ENCODE measurements at places on chromosomes 1 and 21. TPM values are rescaled to one million over a fixed set of nuclear protein-coding genes. Genes with fewer than 3 reads are reported as not detected.

The TMEM125 gene
- total RNA-seq, result not detected

The BATF3 gene
- 13.9 TPM for total RNA-seq

The NRIP1 gene
- total RNA-seq, result 28.6 TPM

The SELE gene
- 38.8 TPM for total RNA-seq

The ARHGAP30 gene
- 14.7 TPM for total RNA-seq

The VANGL1 gene
- total RNA-seq, result 14.8 TPM

The NPHP4 gene
- 15.1 TPM for total RNA-seq

The AMY1C gene
- total RNA-seq, result not detected

The CITED4 gene
- 19.0 TPM for total RNA-seq

The AK5 gene
- 2.1 TPM for total RNA-seq

The FAM72A gene
- total RNA-seq, result 3.3 TPM

DNA sequence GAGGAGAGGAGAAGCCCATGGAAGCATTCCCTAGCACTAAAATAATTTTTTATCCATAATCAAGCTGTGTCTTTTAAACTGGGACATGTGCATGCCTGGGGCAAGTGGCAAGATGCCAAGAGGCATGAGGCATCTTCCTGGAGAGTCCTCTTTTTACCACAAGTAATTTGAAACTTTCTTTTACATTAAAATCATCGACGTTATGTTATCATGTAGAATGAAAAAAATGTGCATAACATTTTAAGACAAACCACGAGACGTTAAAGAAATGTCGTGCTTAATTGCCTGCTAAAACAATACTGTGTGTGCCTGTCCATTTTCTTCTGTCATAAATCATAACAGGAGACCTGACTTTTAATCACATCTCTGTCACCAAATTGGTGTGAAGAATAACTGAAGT lies 1.5 kb downstream of the STYXL2 start:
- H3K27me3 ChIP-seq, result no peaks in the 10 kb centered on the region
- no peaks in the 10 kb centered on the region for H3K4me1 ChIP-seq
- H3K36me3 ChIP-seq, result no peaks in the 10 kb centered on the region
- H3K27ac ChIP-seq, result no peak overlapping the region

GRCh38 chr21:19405326-19405725 lies 1001.7 kb upstream of the TMPRSS15 start:
- H3K27ac ChIP-seq, result no peak overlapping the region
- no peaks in the 10 kb centered on the region for H3K27me3 ChIP-seq
- no peak for DNase-seq
- H3K36me3 ChIP-seq, result no peaks in the 10 kb centered on the region
- no peak overlapping the region for H3K4me3 ChIP-seq
- no peaks in the 10 kb centered on the region for H3K4me1 ChIP-seq

DNA sequence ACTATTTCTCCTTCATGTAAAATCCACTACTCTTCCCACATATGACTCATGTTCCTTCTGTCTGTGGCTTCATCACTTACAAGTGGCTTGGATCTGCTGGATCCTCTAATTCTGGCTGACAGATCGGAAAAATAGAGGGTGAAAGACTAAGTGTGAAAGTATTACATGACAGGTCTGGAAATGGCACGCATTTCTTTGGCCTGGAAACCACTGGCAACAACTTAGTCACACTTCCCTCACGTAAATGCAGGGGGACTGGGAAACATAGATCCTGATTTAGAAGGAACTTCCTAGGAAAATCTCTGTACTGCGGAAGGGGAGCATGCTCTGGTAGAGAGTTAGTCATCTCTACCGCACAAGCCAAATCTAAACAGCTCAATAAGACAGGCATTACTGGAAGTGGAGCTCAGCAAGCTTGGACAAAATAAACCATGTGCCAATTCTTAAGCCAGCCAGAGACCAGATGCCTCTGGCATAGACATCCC lies 305.4 kb upstream of the PTBP2 start:
- no peaks in the 10 kb centered on the region for H3K4me1 ChIP-seq
- no peak overlapping the region for H3K27ac ChIP-seq
- no peaks in the 10 kb centered on the region for H3K36me3 ChIP-seq
- H3K4me3 ChIP-seq, result no peak overlapping the region
- DNase-seq, result peak; percentile 76
- H3K27me3 ChIP-seq, result no peaks in the 10 kb centered on the region

DNA sequence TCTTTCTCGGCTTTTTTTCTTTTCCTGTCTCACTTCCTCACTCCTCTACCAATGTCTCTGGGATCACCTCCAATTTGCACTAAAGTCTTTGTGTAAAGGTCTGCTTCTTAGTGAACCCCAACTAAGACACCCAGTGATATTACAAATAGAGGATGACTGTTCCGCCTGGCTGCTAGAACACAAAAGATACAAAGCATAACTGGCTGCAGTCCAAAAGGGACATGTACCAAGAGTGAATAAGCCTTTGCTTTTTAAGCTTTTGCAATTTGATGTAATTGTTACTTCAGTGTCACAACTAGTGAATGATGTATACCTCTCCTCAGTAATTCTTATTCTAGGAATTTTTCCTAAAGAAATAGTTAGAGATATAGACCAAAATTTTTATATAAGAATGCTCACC lies 82.8 kb upstream of the BEND5 start:
- H3K4me1 ChIP-seq, result no peaks in the 10 kb centered on the region
- no peak overlapping the region for H3K27ac ChIP-seq
- H3K4me3 ChIP-seq, result no peak overlapping the region
- DNase-seq, result no peak
- no peaks in the 10 kb centered on the region for H3K27me3 ChIP-seq
- no peaks in the 10 kb centered on the region for H3K36me3 ChIP-seq

GRCh38 chr1:16989676-16990391 lies 9.4 kb upstream of the MFAP2 start:
- H3K4me1 ChIP-seq, result no peaks in the 10 kb centered on the region
- H3K36me3 ChIP-seq, result no peaks in the 10 kb centered on the region
- no peak for DNase-seq
- H3K27ac ChIP-seq, result no peak overlapping the region

GRCh38 chr1:189084811-189085210 lies 1392.9 kb downstream of the BRINP3 start:
- H3K27ac ChIP-seq, result no peak overlapping the region
- no peaks in the 10 kb centered on the region for H3K27me3 ChIP-seq
- no peaks in the 10 kb centered on the region for H3K4me1 ChIP-seq
- no peak for DNase-seq
- H3K36me3 ChIP-seq, result no peaks in the 10 kb centered on the region

DNA sequence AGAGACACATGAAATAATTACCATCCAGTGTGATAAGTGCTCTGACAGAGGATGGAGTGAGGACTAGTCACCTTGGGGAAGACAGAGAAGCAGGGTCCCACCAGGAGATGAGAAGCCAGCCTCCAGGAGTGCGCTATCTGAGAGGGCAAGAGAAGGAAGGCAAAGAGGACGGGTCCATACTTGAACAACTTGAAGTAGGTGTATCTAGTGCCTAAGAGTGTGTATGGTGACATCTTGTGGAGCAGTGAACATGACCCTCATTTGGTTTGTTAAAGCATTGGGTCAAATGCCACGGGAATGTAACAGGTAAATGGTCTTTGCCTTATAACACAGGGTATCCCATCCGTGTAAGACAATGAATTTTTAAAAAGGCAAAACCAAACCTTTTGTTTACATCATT lies 39.8 kb downstream of the MRPL39 start:
- no peak for DNase-seq
- H3K27me3 ChIP-seq, result no peaks in the 10 kb centered on the region
- peaks cover 4% of the 10 kb centered on the region for H3K4me1 ChIP-seq
- H3K4me3 ChIP-seq, result no peak overlapping the region
- peaks cover 4% of the 10 kb centered on the region for H3K36me3 ChIP-seq

DNA sequence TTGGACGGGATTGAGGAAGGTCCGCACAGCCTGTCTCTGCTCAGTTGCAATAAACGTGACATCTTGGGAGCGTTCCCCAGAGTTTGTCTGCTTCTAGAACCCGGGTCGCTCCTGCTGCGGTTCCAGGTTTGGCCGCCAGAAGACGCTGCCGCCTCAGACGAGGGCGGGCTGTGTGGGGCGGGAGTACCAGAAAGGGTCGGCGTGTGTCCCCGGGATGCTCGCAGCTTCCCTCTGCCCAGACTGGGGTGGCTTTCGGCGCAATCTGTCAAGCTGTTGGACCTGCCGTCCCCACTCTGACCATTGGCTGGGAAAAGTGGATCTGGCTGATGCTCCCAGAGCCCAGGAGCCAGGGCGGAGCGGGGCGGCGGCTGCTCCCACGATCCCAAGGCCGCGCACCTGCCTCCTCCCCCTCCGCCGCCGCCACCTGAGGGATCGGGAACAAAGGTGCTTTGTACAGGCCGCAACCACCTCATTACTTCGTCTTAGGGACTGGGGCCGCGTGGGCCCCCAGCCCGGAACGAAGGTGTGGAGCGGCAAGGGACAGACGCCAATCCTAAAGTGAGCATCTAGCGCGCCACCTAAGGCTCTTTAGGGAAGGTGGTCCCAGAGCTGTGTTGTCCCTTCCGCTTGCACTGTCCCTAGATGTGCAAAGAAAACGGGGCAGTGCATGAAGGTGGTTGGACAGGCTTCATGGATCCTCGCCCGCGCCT lies 683 bp upstream of the EFNA4 start:
- H3K36me3 ChIP-seq, result no peaks in the 10 kb centered on the region
- H3K27me3 ChIP-seq, result no peaks in the 10 kb centered on the region
- no peaks in the 10 kb centered on the region for H3K4me1 ChIP-seq
- no peak overlapping the region for H3K27ac ChIP-seq
- H3K4me3 ChIP-seq, result no peak overlapping the region
- peak; percentile 68 for DNase-seq

DNA sequence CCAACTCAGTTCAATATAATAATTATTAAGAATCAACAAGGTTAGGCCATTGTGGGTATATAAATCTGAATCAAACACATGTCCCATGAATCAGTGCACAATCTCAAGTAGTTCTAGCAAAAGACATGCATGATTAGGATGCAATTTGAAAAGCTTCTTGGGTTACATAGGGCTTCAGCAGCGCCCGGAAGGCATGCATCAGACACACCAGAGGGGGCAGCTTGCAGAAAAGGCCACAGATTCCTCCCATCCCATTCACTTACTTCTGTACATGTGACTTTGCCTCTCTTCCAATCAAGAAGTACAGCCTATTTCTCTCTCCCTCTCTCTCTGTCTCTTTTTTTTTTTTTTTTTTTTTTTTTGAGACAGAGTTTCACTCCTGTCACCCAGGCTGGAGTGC lies 91.8 kb downstream of the KCNN3 start:
- H3K4me1 ChIP-seq, result no peaks in the 10 kb centered on the region
- no peaks in the 10 kb centered on the region for H3K27me3 ChIP-seq
- no peak overlapping the region for H3K4me3 ChIP-seq

DNA sequence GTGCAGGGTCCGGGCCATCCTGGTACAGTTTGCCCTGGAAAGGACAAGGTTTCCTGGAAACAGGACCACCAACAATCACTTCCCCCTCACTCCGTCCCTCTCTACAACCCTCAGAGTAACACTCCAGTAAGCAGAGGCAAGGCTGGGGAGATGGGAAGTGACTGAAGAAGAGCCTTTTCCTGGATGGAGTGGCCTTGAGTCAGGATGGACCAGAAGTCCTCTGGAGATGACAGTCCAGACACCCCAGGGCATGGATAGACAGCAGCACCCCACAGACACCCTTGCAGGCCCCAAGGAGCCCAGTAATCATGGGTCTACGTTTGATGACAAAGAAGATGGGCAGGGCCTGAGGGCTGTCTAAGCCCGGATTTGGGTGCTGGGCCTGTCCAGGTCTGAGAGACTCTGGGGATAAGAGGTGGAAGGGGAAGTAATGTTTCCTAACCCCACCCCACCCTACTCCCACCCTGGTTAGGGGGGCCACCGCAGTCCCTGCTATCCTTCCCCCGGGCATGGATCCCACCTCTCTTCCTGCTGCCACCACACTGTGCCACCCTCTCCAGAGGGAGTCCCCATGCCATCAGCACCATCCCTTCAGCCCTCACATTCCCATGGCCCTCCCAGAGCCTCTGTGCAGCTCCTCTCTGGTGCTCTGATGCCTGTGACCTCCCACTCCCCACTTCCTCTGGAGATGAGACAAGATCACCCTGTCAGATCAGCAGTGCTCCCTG lies 7.2 kb upstream of the S100A8 start:
- H3K27ac ChIP-seq, result no peak overlapping the region
- no peaks in the 10 kb centered on the region for H3K36me3 ChIP-seq
- DNase-seq, result no peak
- no peaks in the 10 kb centered on the region for H3K27me3 ChIP-seq

- H3K4me1 ChIP-seq, result peaks cover 15% of the 10 kb centered on the region
- no peaks in the 10 kb centered on the region for H3K27me3 ChIP-seq
- peak overlapping the region; percentile 79 for H3K27ac ChIP-seq
- H3K36me3 ChIP-seq, result no peaks in the 10 kb centered on the region
- DNase-seq, result no peak
Observed at GRCh38 chr1:94326329-94326728, 88.9 kb upstream of the ARHGAP29 start.

DNA sequence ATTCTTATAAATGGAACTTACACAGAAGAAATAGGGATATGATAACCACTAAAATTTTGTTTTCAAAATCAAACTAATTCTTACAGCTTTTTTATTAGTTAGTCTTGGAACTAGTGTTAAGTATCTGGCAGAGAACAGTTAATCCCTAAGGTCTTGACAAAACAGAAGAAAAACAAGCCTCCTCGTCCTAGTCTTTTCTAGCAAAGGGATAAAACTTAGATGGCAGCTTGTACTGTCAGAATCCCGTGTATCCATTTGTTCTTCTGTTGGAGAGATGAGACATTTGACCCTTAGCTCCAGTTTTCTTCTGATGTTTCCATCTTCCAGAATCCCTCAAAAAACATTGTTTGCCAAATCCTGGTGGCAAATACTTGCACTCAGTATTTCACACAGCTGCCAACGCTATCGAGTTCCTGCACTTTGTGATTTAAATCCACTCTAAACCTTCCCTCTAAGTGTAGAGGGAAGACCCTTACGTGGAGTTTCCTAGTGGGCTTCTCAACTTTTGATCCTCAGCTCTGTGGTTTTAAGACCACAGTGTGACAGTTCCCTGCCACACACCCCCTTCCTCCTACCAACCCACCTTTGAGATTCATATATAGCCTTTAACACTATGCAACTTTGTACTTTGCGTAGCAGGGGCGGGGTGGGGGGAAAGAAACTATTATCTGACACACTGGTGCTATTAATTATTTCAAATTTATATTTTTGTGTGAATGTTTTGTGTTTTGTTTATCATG lies 42.3 kb upstream of the LAMC2 start:
- peaks cover 6% of the 10 kb centered on the region for H3K36me3 ChIP-seq
- no peaks in the 10 kb centered on the region for H3K27me3 ChIP-seq
- DNase-seq, result no peak
- peaks cover 1% of the 10 kb centered on the region for H3K4me1 ChIP-seq

GRCh38 chr21:44730028-44730395 lies 18.6 kb upstream of the TSPEAR start:
- no peaks in the 10 kb centered on the region for H3K27me3 ChIP-seq
- no peak overlapping the region for H3K27ac ChIP-seq
- no peaks in the 10 kb centered on the region for H3K4me1 ChIP-seq
- DNase-seq, result no peak

GRCh38 chr1:163331116-163331515 lies 9.4 kb downstream of the NUF2 start:
- DNase-seq, result no peak
- H3K27ac ChIP-seq, result no peak overlapping the region
- H3K27me3 ChIP-seq, result no peaks in the 10 kb centered on the region

GRCh38 chr1:161177112-161177935 lies at the start of gene B4GALT3:
B4GALT3 (minus strand) TSS chr1:161177507; CDS start chr1:161176060, 1,447 bp downstream.
- no peaks in the 10 kb centered on the region for H3K4me1 ChIP-seq
- DNase-seq, result peak; percentile 98
- no peaks in the 10 kb centered on the region for H3K36me3 ChIP-seq
- peak within 1 kb of the TSS; percentile 76 for H3K27ac ChIP-seq

All from aorta (tissue), 5 donors.